ENCODE measurements at places on chromosomes 4 and X.

- DNase-seq = no peak
Measured at GRCh38 chr4:66294638-66295037, 624.3 kb upstream of the EPHA5 start.

DNA sequence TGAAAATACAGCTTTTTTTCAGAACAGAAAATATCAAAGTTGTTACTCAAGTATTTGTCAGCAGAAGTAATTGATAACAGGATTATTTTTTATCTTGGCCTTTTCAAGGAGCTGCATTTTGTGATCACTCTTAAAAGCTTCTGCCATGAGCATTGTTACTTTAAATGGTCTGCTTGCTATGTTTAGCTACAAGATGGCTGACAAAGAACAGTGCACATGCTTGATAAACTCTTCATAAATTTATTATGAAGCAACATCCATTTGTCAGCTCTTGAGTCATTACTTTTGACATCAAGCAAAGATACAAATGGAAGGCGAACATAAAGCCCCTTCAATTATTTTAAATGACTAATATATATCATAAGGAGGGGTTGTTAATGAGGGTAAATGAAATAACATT, 205.4 kb upstream of the RPS6KA3 start:
- no peak for DNase-seq

- no peak for DNase-seq
Measured at GRCh38 chr4:17718471-17718870, 63.0 kb downstream of the FAM184B start.

DNA sequence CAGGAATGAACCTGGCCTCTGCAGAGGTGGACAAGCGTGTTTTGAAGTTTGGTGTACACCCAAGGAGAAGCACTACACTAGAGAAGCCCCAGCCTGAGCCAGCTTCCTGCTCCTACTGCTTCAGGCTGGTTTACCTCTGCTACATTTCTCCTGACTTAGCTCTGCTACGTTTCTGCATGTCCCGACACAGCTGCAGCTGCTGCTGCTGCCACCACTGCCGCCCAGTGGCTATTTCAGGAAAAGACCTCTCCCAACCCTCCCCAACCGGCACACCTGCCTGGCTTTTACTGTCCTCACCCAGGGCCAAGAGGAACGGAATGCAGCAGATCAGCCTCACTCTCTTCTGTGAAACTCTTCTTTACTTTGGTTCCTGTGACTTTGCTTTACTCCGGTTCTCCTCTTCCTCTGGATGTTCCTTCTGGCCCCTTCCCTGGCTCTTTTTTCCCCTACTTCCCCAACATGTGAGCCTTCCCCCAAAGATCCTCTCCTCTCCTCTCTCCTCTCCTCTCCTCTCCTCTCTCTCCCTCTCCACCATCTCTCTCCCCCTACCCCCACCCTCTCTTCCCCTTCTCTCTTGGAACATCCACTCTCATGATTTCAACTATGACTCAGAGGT, 3.1 kb upstream of the P2RY4 start:
- DNase-seq = no peak

- no peak for DNase-seq
Measured at GRCh38 chr4:101019313-101019712, 328.0 kb downstream of the PPP3CA start.
